CD4-positive, alpha-beta T cell (primary cell): ENCODE measurements at places on chromosomes 4 and X. TPM values are rescaled to one million over a fixed set of nuclear protein-coding genes. Genes with fewer than 3 reads are reported as not detected.

SHISA3 gene
- total RNA-seq, result not detected

COL25A1 gene
- 0.42 TPM for total RNA-seq

SH2D1A gene
- total RNA-seq, result 39.6 TPM

ERAS gene
- not detected for total RNA-seq

ADH1A gene
- total RNA-seq, result not detected

STIM2 gene
- total RNA-seq, result 53.7 TPM

PARM1 gene
- total RNA-seq, result 0.05 TPM

GASK1B gene
- 0.28 TPM for total RNA-seq

TRMT10A gene
- total RNA-seq, result 1.6 TPM

UGT2B15 gene
- not detected for total RNA-seq

TMEM255A gene
- not detected for total RNA-seq

XG gene
- not detected for total RNA-seq

NWD2 gene
- total RNA-seq, result not detected

NAP1L3 gene
- total RNA-seq, result 7.7 TPM

TLR1 gene
- 16.2 TPM for total RNA-seq

FAM236A gene
- total RNA-seq, result not detected

KLKB1 gene
- 1.2 TPM for total RNA-seq

CTAG2 gene
- total RNA-seq, result not detected

CDX4 gene
- total RNA-seq, result not detected

MXRA5 gene
- total RNA-seq, result not detected

F8A2 gene
- total RNA-seq, result not detected

NR0B1 gene
- not detected for total RNA-seq

ZCCHC12 gene
- 0.14 TPM for total RNA-seq

DCHS2 gene
- 0.16 TPM for total RNA-seq

SPANXD gene
- not detected for total RNA-seq

XK gene
- 0.05 TPM for total RNA-seq

SGMS2 gene
- not detected for total RNA-seq

PPARGC1A gene
- not detected for total RNA-seq

MSX1 gene
- not detected for total RNA-seq

CCDC110 gene
- 0.34 TPM for total RNA-seq

ENOPH1 gene
- 19.4 TPM for total RNA-seq

EVC gene
- total RNA-seq, result 0.70 TPM

HGFAC gene
- total RNA-seq, result 0.75 TPM

AMTN gene
- not detected for total RNA-seq
